ENCODE measurements at places on chromosomes 5 and 9.

DNA sequence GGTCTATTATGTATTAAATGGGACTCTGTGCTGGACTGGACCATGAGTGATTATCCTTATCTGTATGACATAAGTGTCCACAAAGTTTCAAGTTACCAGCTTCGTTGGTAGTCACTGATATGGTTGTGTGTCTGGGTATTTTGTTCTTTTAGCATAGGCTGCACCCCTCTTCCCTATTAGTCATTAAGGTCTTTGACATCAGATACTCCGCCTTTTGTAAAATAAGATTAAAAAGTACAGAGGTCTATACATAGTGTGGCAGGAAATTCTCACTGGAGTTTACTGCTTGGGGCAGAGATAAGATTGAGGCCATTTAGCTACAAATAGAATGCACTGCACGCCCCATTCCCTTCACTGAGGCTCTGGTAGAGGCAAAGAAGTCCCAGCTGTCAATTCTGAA is 99.4 kb downstream of the TMEM215 start:
- DNase-seq: no peak

GRCh38 chr9:122223435-122223834 is 5.3 kb downstream of the LHX6 start:
- DNase-seq: no peak

DNA sequence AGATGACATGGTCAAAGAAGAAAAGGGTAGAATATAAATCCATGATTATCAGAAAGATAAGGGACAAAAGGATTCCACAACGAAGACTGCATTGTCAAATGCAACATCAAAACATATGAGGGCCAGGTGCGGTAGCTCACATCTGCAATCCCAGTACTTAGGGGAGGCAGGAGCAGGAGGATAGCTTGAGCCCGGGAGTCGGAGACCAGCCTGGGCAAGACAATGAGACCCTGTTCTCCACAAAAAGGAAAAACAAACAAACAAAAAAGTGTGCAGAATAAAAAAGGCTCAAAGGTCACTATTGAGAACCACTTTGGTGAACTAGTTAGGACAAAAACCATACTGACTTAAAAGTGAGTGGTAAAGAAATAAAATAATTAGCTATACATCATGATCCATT is 60.2 kb upstream of the NR5A1 start:
- DNase-seq: no peak

- DNase-seq: no peak
Measured at GRCh38 chr5:102986074-102986473, 133.9 kb downstream of the GIN1 start.

- DNase-seq: no peak
Measured at GRCh38 chr9:24451346-24451745, 94.4 kb downstream of the IZUMO3 start.

DNA sequence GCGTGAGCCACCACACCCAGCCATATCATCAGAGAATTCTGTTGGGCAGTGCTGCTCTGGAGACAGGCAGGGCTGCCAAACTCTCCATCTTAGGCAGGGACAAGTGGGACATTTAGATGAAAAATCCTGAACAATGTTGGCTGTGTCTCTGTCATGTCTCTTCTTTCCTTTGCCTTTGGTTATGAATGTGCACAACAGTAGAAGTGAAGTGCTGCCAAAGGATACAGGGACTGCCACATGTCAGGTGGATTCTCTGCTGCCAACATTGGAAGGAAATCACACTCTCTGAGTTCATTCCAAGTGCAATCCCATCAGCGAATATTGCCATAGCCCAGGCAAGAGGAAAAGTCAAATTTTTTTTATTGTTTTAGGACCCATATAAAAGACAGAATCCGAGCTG is 348.8 kb downstream of the TRPM3 start:
- DNase-seq: no peak

DNA sequence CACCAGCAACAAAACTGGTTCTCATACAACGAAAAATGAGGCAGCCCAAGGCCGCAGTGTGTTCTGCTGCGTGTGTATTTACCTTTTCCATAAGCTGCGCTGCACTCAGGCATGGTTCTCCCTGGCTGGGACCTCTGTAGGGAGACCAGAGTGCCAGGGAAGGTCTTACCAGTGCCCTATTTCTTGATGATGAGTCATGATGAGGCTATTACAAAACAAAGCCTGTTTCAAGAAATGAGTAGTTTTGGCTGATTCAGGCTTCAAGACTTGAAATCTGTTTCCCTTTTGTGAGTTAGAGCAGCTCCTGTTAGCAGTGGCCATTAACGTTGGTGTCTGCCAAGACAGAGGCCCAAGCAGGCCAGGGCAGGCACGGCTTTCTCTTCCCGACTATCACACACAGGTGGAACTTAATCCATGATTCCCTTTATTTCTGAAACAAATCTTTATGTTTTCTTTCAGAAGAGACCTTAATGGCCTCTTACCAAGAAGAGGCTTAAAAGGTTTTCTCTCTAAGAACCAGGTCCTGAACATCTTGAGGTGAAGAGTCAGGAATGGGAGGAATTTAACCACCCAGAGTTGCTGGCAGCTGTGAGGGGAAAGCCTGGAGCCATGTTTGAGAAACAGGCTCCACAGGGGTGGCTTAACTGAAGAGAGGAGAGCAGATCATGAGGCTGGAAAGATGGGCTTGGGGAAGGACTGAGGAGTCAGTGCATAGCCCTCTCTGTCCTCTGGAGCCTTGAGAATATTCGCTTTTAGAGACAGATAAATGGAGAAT is 41.4 kb upstream of the TIFAB start:
- no peak for DNase-seq

GRCh38 chr5:37767961-37768360 is 71.9 kb downstream of the GDNF start:
- DNase-seq: no peak

GRCh38 chr5:140372971-140373487 is 13.0 kb downstream of the SLC4A9 start:
- peak; percentile 11 for DNase-seq

- DNase-seq: no peak
Measured at GRCh38 chr5:132474131-132474723, 16.3 kb downstream of the IRF1 start.

- no peak for DNase-seq
Measured at GRCh38 chr5:99243111-99243510, 314.3 kb upstream of the CHD1 start.

DNA sequence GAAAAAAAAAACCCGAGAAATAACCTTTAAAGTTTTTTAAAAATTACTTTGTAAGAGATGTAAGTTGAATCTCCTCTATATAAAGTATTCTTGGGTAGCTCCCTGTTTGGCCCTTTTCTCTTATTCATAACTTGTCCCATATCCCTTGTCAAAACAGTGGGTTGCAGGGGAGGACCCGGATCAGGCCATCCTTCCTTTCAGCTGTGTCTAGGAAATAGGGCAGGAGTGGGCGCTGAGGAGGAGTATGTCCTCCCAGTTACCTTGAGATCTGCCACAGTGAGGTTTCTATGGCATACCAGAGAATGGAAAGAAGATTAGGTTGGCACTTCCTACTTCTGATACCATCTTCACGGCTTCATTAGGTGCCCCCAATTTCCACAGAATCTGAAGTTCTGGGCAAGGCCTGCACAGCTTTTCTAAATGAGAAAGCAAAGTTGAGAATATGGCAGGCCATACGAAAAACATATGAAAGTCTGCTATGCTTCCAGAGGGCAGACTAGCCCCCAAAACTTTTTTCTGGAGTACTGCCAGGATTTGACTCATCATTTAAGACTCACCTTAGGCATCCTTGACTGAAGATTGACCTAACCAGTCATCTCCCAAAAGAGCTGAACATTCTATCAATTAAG is 20.3 kb downstream of the MEF2C start:
- no peak for DNase-seq

- no peak for DNase-seq
Measured at GRCh38 chr5:178473854-178474253, 116.3 kb downstream of the COL23A1 start.

DNA sequence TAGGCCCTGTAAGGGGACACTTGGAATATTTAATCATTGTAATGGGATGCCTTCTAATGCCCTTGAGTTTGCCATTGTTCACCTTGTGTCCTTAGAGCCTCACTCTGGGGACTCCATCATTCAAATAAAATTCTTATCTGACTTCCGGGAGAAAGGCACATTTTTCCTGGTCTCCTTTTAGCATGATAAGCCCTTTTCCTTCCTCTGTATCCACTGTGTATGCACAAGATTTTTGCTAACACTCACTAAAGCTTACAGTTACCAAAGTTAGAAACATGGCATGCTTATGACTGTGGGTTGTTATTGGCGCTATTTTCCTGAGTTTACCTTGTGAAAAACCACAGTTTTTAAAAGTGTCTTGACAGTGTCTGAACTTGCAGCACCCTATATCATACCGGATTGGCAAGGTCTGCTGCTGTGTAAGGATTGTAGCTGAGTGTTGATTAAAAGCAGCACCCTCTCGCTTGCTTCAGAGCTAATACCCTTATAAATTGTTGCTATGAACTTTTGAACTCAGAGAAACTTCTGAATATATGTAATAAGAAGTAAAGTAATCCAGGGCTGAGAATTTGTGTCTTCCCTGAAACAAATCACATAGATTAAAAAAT is 46.4 kb downstream of the SNCAIP start:
- DNase-seq: no peak

DNA sequence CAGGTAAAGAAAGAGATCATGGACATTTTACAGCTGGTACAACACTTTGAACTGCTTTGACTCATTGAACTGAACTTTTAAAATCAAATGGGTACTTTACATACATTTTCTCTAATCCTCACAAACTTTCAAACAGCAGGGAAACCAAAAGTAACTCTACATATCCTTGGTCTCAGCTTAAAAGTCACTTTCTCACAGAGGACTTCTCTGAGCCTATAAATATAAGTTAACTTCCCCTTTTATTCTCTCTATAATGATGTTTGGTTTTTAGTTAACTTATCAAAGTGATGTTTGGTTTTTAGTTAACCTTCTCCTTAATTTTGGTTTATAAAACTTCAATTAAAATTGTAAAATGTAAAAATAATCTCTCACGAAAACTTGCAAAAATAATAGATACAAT is 209.8 kb downstream of the MCTP1 start:
- no peak for DNase-seq

GRCh38 chr5:143968071-143968878 is 156.3 kb downstream of the HMHB1 start:
- no peak for DNase-seq

DNA sequence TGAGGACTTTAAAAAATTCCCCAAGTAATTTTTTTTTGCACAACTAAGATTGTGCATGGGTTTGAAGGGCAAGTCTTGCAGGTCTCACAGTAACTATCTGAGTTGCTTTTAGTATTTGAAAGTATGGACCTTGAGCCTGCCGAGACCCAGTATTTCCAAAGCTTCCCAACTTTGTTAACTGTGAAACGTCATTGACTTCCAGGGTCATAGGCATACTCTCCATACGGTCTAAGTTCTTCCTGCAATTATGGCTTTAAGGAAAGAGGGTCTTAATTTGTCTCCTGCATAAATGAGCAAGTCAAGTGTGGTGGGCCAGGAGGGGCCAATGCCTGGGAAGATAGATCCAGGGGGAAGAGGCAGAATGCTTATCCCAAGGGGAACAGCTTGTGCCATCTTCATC is 24.0 kb upstream of the EPB41L4B start:
- no peak for DNase-seq

- DNase-seq: no peak
Measured at GRCh38 chr9:68705531-68706362, 707 bp downstream of the PIP5K1B start.

DNA sequence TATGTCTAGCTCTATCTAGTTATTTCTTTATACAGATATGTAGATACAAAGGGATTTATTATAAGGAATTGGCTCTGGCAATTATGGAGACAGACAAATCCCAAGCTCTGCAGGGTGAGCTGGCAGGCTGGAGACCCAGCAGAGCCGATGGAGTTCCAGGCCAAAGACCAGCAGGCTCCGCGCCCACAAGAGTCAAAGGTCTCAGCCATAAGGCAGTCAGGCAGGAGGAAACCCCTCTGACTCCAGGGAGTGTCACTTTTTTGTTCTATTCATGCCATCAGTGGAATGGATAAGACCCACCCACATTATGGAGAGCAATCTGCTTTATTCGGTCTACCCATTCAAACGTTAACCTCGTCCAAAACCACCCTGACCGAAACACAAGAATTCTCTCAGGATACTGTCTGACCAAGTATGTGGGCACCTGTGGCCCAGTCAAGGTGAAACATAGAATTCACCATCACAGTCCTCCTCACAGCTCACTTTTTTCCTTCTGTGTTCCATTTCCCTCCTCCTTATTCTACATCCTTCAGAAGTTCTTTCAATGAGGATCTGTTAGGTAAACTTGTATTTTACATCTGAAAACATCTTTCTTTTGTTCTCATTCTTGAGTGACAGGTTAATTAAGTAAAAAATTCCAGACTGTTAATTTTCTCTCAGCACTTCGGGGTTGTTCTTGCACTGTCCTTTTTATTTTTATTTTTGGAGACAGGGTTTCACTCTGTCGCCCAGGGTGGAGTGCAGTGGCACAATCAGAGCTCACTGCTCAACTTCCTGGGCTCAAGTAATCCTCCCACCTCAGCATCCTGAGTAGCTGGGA is 21.2 kb downstream of the RNF130 start:
- DNase-seq: no peak
